Inflammatory macrophage (primary cell): ENCODE measurements at places on chromosomes 12 and 14.
A peak's percentile ranks its signal among the peaks of the same experiment; 100 is the strongest.

GRCh38 chr14:99740411-99740810 is 52.8 kb upstream of the EML1 start:
- no peak for DNase-seq

DNA sequence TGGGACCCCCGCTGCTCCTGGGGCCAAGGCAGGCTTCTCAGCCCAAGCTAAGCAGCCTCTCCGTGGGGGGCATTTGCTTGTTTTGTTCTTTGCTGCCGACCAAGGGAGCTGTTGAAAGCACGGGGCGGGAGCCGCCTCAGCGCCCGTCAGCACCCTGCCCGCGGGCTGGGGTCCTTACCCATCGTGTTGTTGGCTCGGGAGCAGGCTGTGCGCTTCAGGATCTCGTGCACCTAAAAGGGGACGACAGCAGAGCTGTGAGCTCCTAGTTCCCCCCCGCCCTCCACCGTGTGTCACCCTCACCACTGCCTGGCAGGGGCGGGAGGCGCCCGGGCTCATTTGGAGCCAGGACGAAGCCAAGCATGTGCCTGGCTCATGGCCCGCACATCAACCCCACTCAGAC is 117.5 kb downstream of the ANO2 start:
- DNase-seq: no peak

DNA sequence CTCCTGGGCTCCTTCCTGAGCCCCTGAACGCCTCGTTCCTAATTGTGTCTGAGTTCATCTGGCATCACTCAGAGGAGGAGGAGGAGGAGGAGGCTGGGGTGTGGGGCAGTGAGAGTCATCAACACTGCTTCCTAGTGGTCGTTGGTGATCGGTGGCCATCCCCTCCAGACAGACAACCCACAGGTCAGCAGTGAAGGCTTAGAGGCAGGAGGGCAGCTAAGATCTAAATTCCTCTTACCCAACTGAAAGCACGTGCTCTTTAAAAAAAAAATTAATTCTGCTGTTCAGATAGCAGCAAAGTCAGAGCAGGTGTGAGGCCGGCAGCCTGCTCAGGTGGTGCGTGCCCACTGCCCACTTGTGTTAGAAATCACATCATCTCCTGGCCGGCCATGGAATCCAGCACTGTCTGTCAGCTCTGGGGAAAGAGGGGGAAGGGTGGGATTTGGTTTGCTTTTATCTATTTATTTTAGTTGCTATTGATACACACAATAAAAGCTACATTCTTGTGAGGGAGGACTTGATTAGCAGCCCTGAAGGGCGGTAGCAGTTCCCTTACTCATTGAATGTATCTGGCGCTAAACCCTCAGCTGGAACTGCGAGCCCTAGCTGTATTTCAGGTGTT is 46.6 kb downstream of the PPP2R5C start:
- no peak for DNase-seq

GRCh38 chr12:110913119-110914056 is 7.0 kb downstream of the MYL2 start:
- DNase-seq: peak; percentile 29

DNA sequence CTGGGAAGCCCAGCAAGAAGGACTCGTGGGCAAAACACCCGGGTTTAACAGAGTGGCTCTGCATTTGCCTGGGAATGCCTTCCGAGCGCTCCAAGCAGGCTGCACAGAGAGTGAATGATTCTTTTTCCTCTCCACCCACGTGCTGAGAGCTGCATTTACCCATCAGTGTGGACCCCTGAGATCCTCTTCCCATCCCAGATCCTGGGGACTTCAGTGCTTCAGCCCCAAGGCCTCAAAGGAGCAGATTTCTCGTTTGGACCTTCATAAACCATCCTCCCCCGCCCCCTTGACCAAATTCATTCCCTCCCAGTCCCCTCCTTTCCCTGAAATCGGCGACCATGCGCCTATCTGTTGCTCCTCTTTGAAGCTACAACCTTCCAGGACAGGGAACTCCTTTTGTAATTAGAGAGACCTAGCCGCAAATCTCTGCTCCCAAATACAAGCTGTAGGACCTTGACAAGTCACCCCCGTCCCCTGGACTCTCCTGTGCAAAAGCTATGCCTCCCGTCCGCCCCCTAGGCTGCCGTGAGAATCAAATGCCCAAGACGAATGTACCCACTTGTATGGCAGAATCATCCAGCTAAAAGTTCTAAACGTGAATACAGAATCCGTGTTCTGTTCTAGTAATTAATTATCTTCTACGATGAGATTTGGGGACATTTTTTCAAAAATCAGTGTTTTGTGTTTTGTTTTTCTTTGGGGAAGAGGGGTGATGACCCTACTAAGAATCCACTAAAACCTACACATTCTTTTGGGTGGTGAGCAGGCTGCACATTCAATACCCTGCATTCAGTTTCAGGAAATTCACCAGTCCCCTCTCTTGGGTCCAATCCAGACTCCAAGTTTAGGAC is 8.8 kb downstream of the TBX5 start:
- DNase-seq: no peak

GRCh38 chr12:46506198-46506597 is 133.6 kb upstream of the SLC38A2 start:
- no peak for DNase-seq

DNA sequence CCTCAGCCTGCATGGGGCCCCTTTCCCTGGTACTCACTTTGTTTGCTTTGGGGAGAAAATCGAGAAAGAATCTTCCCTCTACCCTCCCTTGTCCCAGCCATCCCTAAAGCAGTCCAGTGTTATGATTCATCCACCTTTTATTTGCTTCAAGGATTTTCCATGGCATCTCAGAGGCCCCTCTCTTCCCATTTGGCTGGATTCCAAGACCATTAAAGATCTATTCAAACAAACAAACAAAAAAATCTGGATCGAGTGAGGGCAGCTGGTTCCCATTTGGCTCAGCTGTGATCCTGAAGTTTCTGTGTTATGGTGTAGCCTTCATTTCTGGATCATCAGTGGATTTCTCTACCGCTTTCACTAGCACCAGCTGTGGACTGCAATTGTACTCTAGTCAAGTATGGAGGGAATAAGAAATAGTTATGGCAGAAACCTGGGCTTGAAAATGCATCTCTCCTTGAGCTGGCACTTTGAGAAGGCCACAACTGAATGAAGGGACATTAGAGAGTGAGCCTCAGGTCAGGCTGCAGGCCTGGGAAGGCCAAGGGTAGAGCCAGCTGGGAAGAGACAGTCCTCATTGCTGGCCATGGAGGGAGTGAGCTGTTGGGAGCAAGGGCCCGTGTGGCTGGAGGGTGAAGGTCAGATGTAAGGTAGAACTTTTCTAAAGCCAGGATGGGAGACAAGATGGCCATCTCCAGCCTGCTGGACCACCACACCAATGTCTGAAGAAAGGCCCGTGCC is 13.7 kb downstream of the KRT71 start:
- DNase-seq: no peak
